ENCODE measurements at places on chromosomes 16 and 17.

GRCh38 chr17:4007346-4008081, 43.3 kb upstream of the ATP2A3 start:
- DNase-seq = no peak

DNA sequence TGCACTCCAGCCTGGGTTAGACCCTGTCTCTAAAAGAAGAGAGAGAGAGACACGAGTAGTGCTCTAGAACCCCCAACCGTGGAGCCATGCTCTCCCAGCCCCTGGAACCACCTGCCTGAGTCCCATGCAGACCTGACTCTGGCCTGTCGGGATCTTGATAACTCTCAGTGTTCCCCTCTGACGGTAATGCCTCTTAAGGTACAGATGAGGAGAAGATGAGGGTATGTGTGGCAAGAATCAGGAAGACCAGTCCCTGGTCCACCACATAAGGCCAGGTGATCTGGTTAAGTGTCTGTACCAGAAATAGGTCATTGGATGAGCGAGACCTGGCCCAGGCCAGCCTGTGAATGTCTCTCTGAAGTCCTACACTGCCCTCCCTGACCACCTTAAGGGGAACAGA, 18.4 kb downstream of the OSBPL7 start:
- DNase-seq = no peak

DNA sequence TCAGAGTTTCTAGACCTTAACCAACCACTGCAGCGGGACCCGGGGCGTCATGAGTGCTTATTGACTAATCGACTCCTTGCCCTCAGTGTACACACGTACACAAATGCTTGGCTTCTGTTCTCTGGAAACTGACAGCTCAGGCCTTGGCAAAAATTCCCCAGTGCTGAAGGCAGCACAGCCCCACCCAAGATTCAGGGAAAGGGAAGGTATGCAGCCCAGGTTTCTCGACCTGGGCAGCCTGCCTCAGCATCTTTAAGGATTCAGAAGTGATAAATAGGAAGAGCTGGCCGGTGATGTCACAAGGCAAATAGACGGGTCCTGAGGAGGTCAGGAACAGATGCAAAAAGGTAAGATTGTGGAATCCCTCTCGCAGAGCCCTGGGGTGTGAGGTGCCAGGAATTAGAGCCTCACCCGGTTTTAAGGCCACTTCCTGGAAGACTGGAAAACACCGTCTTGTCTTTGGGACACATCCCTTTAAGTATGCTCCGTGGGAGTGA, 9.0 kb upstream of the CDH3 start:
- DNase-seq = no peak

GRCh38 chr16:27495191-27495590, 54.5 kb downstream of the GTF3C1 start:
- DNase-seq = peak; percentile 37

GRCh38 chr17:4220655-4221054, 43.1 kb downstream of the ANKFY1 start:
- peak; percentile 31 for DNase-seq

DNA sequence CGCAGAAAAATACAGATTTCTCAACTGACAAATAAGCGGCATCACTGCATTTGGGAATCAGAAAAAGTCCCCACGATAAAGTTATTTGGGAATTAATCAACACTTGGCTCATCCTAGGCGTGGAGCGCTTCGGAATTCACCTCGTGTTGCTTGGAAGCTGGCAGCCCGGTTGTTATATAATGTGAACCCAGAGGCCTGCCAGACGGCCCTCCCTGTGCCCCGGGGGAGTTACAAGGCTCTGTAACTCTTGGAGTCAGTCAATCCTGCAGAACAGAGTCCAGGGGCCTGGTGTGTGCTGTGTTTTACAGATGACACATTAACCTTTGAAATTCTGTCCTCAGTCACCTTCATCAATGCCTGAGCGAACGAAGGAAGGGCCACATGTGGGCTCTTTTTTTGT, 111.1 kb downstream of the PITPNC1 start:
- DNase-seq = peak; percentile 50

DNA sequence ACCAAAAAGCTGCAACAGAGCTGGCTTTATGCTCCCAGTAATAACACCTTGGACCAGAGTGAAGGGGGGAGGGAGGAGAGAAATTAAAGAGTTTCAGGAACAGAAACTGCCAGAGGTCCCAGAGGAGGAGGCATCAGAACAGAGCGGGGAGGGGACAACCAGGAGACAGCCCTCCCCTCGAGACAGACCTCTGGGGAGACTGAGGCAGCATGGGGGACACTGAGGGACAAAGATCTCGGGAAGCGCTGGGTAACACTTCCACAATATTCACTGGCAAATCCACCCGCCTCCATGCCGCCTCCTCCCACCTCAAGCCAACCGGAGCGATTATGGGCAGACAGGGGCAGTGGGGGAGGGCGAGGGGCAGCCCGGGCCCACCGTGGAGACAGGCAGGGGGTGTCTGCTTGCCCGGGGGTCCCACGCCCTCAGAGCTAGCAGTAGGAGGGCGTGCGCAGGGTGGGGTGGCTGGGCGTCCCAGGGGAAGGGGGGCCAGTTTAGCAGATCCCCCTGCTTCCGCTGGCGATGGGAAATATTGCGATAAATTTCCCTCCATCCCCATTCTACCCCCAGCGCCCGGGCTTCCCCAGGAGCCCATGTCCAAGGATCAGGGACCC, 1.2 kb downstream of the PCGF2 start:
- no peak for DNase-seq

DNA sequence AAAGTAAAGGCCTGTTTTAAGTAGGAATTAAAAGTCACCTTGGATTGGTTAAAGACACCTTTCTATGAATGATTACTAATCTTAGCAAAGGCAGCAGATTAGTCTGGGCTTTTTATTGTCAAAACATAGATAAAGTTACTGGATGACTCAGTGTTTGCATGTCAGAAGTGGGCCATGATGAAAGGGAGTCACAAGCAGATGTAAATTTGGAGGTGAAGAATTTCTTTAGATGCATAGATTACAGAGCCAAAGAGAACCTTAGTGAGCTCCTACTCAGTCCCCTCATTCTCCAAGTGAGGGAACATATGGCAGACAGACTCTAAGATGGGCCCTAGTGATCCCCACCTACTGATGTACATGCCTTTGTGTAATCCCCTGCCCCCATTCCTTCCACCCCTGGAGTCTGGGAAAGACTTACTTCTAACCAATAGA, 124.5 kb downstream of the HS3ST3A1 start:
- peak; percentile 15 for DNase-seq

All from cardiac fibroblast (primary cell).